ENCODE measurements at places on chromosomes 5 and 9.
A peak's percentile ranks its signal among the peaks of the same experiment; 100 is the strongest.

- DNase-seq = no peak
Observed at GRCh38 chr5:98365126-98365525, 408.3 kb upstream of the RGMB start.

GRCh38 chr9:72351538-72352453 is 13.2 kb downstream of the ZFAND5 start:
- DNase-seq = no peak

DNA sequence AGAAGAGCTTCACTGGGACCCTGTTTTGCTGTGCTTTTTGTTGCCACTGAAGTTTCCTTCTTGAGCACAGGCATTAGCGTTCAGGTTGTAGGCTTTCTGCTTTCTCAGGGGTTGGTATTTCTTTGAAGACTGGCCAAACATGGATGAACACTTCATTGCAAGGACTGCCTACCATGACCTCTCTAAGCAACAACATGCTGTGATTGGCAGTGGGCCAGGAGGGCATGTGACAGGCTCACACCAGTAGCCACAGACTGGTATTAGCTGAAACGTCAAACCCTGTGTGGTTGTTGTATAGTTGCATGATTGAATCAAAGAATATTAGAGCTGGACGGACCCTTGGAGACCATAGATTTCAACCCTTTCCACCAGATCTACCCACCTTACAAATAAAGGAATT is 20.0 kb upstream of the MLANA start:
- DNase-seq = no peak

- DNase-seq = no peak
Observed at GRCh38 chr9:118686959-118687358, 682.3 kb downstream of the BRINP1 start.

GRCh38 chr9:128637656-128638055 is 19.0 kb downstream of the DYNC2I2 start:
- DNase-seq = no peak

- no peak for DNase-seq
Observed at GRCh38 chr5:144198386-144198785, 27.7 kb downstream of the KCTD16 start.

DNA sequence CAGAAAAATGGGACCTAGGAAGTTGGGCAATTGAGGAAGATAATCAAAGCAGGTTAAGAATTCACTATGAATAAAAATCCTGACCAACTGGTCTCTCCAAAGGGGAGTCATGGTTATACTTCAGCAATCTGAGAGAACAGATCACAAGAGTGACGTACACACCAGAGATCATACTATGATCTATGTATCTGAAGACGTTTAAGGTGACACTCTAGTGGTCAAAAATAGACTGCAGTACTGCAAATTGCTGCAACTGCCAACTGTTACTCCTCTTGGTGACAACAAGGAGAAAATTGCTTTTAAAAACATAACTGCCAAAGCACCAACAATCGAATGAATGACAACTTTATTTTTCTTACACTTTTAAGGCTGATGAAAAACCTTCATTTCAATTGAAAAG is 4.9 kb downstream of the AK6 start:
- DNase-seq = peak; percentile 22

DNA sequence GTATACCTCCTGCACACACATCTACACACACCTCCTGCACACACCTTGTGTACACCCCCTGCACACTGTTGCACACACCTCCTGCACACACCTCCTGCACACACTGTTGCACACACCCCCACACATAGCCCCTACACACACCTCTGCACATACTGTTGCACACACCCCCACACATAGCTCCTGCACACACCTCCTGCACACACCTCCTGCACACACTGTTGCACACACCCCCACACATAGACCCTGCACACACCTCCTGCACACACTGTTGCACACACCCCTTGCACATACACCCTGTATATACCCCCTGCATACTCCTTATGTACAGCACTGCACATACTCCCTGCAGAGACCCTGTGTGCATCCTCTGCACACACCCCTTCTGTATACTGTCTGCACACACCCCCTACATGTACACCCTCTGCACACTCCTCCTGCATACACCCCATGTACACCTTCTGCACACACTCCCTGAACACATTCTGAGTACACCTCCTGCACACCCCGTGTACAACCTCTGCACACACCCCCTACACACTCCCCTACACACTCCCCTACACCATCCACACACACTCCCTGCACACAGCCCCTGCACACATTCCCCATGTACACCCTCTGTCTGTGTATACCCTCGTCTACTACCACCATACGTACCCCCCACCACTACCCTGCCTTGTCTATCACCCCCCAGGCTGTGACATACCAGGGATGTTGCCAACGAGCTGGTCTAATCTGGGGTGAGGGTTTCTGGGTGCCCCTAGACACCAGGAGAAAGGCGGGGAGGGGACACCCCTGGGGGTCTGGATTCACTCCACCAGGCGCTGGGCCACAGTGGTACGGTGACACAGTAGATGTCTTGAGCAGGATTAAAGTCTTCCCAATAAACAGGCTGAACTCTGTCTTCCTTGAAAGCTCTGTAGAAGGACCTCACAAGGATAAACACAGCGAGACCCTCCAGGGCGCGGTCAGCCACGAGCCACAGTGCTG is 1.1 kb upstream of the CEP72 start:
- DNase-seq = no peak

- peak; percentile 23 for DNase-seq
Observed at GRCh38 chr9:120625222-120625621, 45.3 kb upstream of the CDK5RAP2 start.

DNA sequence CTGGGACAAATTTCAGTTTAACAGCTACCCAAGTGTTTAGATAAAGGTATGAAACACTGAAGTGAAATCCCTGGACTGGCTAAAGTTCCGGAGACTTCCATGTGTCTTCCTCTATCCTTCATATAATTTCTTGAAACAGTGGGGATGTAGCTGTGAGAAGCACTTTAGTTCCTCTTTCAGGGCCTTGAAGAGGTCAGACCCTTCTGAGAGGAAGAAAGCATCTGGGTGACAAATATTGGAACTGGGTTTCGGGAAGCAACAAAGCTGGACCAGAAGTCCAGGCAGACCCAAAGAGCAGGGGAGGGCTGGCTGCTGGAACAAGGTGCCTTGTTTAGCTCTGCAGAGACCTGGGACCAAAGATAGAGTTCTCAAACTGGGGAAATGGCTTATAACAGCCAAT is 75.4 kb upstream of the ZFAND5 start:
- peak; percentile 86 for DNase-seq
